NCI-H446 treated with DMSO at 0.1 percent for 48 hours (cell line): ENCODE measurements at places on chromosomes 12 and 14.

GRCh38 chr12:85823436-85824180, 12.6 kb downstream of the RASSF9 start:
- DNase-seq, result no peak

DNA sequence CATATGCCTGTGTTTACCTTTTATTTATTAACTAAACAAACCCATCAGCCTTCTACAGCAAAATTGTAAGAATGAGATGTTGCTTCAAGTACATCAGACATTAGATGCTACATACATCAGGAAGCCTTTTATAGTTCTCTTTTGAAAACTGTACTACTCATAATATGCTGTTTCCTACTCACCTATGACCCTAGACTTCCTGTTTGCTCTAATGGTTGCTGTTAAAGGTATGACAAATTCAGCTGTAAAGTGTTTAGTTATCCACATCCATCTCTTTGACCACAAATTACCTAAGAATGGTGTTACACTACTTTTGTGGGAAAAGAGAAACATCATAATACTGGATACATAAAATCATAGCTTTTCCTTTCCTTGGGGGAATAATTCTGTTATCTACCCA, 220.0 kb downstream of the RAD51B start:
- no peak for DNase-seq

DNA sequence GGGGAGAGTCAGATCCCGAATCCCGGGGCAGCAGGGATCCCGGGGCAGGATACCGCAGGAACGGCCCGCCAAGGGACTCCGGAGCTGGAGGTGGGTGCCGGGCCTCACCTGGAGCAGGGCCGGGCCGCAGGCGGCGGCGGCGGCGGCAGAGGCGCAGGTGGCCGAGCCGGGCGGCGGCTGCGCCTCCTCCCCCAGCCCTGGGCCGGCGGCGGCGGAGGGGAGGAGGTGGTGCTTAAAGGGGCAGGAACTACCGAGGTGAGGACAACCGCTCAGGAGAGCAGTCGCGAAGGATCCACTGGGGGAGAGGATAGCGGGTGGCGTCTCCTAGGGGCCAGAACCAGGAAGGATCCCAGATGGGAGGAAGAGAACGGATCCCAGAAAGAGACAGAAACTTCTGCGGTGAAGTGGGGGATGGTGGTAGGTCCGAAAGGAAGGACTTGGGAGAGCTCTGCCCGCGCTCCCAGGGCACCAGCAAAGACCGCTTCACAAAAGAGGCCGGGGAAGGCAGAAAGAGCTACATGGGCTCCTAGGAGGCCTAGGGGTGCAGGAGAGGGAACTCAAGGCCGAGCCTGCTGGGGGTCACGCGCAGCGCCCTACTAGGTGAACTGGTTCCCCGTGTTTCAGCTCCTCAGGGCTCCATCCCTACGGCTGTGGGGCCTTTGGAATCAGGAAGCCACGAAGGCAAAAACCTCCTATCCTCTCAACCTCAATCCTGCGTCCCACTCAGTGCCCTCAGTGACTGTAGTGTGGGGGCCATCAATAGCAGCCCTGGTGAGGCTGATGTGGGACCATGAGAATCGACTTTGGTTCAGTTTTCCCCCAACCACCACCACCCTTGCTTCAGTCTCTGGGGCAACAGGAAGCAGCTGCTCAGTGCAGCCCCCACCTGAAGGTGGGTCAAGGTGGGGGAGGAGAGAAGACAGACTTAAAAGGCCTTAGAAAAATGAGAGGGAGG, 5.0 kb upstream of the BAZ2A start:
- peak; percentile 56 for DNase-seq

DNA sequence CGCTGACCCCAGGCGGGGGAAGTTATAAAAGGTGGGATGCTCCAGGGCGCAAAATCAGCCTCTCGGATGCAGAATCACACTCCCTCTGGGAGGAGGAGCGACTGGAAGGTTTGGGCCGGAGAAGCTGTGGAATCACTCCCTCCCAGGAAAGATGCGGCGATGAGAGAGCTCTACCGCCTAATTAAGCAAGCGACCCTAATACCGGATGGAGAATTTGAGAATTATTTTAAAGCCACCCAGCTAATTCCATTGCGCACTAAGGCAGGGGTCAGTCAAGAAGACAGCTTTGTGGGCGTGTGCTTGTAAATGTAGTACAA, 1.9 kb downstream of the COL2A1 start:
- DNase-seq, result no peak

- DNase-seq, result no peak
Measured at GRCh38 chr14:99330316-99331240, 58.6 kb upstream of the BCL11B start.

DNA sequence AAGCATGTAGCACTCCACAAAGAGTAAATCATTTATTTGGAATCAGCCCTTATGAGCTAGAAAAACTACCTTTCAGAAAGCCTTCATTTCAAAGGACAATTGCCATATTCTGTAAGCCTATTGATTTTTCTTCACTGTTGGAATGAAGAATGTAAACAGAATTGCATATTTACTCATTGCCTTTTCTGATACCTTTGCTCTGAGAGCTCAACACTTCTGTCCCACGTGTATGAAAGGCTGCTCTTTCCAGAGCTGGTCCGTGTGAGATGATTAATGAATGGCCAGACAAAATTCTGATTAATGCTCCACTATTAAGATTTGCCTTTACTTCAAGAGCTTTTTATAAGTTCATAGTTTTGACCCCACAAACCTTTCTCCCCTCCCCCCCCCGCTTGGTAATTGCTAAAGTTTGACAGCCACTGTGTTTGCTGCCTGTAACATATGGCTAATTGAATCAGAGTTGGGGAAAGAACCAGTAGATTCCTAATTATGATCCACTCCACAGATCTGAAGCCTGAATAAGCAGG, 63.0 kb upstream of the PLEKHA5 start:
- DNase-seq, result no peak

- DNase-seq, result peak; percentile 74
Measured at GRCh38 chr14:30223385-30223785, 295.7 kb upstream of the PRKD1 start.

DNA sequence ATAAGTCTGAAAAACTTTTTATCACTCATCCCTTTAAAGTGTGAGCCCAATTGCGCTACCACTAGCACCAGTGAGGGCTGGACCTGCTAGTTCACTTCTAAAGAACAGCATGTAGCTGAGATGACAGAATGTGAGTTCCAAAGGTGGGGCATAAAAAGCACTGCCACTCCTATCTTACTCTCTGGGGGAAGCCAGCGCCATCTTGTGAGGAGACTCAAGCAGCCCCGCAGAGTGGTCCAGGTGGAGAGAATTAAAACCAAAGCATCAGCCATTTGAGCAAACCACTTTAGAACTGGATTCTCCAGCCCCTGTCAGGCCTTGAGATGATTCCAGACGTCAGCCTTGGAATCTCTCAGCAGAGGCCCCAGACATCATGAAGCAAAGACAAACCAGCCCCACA, 39.9 kb downstream of the TMEM132D start:
- no peak for DNase-seq

DNA sequence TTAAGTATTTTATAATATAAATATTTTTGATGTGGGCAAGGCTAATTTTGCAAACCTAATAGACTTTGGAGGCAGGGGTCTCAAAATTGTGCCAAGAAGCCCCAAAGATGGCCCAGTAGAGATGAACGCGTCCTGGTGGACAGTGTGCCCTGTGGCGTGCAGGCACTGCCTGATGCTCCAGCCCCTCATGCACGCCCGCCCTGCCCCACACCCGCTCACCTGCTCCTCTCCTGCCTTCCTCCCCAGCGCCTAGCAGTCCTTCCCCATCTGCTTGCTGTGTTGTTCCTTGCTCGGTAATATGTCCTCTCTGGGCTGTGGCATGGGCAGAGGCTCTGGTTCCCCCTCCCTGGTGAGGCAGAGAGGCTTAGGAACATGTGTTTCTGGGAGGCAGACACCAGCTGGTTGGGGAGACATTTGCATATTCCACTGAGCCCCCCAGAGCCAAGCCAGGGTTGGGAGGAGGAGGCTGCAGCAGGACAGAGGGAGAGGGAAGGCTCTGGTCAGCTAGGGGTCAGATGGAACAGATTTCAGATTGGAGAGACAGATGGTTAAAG, 46.8 kb upstream of the GPATCH2L start:
- DNase-seq, result no peak

GRCh38 chr12:1634590-1635191, 5.7 kb downstream of the WNT5B start:
- peak; percentile 73 for DNase-seq

DNA sequence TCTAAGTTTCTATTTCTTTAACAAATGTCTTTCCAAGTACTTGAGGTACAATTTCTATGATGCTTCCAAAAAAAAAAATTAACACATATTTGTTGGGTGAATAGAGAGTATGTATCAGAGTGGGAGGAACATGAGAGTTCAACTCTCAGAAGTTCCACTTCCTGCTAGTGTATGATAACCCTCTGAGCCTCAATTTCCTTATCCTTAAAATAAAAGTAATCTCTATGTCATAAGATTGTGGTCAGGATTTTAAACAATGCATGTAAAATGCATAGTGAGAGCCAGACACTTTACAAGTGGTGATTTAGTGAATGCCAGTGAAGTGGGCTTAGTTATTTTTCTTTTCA, 270.3 kb upstream of the AMIGO2 start:
- DNase-seq, result no peak
